NCI-H2029 treated with DMSO at 0.1 percent for 48 hours (cell line): ENCODE measurements at places on chromosomes 7 and 10.
A peak's percentile ranks its signal among the peaks of the same experiment; 100 is the strongest.

DNA sequence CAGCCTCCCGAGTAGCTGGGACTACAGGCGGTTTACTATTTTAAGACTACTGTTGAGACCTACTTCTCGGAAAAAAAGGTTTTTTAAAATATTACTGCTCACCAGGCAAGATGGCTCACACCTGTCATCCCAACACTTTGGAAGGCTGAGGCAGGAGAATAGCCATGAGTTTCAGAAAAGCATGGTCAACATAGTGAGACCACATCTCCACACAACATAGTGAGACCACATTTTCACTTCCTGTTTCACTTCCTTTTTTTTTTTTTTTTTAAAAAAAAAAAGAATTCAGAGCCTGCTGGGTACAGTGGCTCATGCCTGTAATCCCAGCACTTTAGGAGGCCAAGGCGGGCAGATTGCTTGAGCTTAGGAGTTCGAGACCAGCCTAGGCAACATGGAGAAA is 46.5 kb downstream of the SVOPL start:
- no peak for DNase-seq

- DNase-seq: no peak
Measured at GRCh38 chr10:113350311-113351040, 202.4 kb upstream of the HABP2 start.

- DNase-seq: no peak
Measured at GRCh38 chr10:84938117-84938905, 609.9 kb downstream of the CCSER2 start.

DNA sequence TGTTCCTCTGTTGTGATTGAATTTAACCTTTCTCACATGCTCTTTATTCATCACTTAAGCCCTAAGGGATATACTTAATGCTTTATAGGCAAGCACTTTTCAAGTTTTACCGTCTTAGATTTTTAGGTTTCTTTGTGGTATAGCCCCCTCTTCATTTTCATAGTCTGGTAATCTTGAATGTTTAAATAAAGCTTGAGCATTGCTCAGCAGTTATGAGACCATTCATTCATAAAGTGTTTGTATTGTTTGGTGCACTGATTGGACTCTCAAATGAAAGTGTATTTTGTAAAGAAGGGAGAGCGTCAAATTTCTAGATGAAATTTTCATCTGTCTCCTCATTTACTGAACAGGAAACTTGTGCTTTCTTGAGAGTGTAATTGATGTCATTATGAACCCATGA is 25.2 kb downstream of the TASOR2 start:
- no peak for DNase-seq

DNA sequence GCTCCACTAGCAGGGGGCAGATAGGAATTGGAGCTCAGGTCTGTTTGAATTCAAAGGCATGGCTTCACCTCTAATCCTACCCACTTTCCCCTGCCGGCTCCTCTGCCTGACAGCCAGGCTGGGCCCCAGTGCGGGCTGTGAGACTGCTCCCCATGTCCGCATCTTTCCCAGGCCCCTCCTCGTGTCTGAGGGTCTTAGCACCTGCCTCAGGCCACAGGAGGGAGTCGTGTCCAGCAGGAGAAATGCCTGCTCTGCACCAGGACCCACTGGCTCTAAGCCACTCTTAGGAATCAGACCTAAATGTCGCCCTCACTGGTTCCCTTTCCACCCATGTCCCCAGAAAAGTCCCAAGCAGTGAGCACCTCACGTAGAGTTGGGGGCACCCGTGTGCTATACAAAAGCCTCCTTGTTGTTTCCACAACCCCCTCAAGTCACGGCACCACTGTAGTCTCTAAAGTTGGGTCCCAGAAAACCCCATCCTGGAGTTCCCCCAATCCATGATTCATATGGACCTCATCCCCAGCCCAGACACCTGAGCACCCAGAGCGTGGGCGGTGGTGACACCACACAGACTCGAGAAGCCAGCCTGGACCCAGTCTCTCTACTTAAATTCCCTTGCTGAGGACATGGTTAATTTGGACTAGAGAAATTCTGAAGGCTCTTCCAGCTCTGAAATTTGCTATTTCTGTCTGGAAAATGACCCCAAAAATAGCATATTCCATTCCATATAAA is 466.4 kb upstream of the ZMIZ1 start:
- no peak for DNase-seq

GRCh38 chr10:56231436-56231835 is 129.6 kb downstream of the ZWINT start:
- DNase-seq: no peak

- DNase-seq: peak; percentile 74
Measured at GRCh38 chr7:88091988-88092675, 127.7 kb downstream of the SRI start.

GRCh38 chr7:35714407-35714806 is 19.5 kb upstream of the HERPUD2 start:
- no peak for DNase-seq

GRCh38 chr10:71945819-71946474 is 18.2 kb upstream of the CHST3 start:
- no peak for DNase-seq

DNA sequence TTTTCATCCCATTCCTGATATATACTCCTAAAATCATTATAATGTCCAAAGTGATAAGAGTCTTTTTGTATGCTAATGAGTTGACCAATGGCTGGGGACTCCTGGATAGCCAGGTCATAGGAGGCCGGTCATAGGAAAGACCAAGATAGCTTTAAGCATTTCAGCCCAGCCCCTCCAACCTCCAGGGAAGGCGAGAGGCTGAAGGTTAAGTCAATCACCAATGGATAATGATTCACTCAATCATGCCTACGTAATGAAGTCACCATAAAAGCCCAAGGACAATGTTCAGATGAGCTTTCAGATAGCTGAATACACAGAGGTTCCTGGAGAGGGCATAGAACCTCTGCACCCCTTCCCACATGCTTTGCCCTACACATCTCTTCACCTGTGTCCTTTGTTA is 75.7 kb downstream of the VWDE start:
- DNase-seq: no peak

- DNase-seq: no peak
Measured at GRCh38 chr7:132424821-132425724, 151.2 kb downstream of the PLXNA4 start.

DNA sequence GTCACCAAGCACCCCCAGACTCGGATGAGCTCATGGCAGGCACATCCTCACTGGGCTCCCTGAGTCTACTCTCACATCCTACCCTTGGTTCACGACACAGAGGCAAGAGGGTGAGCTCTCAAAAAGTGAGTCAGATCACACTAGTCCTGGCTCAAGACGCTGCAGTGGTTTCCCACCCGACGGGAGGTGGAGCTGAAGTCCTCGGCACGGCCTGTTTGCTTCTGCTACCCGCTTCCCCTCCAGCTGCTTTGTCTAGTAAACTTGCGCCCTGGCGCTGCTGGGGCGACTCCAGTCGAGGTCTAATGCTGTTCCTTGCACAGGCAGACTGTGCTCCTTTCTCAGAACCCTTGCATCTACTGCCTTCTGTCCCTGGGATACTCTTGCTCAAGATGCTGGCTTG is 13.5 kb upstream of the SFMBT2 start:
- DNase-seq: no peak

DNA sequence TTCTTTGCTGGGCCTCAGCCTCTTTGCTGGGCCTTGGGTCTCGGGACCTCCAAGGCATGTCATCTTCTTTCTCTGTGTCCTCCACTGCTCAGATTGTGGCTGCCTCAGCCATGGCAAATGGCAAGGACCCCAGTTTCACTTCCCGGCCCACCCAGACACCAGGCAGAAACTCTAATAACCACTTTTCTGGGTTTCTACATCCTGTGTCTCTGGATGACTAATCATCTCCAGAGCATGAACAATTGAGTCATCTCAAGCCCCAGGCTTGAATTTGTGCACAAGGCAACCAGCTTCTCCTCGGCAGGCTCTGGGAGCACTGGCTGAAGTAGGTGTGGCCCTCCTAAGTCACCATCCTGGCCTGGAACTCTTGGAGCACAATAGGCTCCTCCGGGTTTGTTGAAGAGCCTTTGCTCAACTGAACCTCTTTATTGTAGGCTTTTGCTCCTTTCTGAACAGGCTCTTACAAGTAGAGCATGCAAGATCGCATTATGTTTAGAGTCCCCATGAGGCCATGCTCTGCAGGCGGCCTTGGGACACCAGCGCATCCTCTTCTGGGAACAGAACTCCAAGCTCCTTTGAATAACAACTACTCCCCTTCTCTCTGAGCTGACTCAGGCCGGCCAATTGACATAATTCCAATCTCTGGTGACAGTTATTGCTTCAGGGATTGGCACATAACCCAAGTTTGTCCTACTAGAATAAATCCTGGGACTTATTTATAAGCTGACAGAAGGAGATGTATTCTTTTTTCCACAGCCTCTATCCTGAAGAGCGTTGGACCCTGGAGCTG is 218.1 kb downstream of the WDR11 start:
- DNase-seq: no peak

GRCh38 chr10:114391599-114391998 is 12.7 kb downstream of the AFAP1L2 start:
- no peak for DNase-seq
